Suppressor macrophage treated with lipopolysaccharide for 4 hours (primary cell): ENCODE measurements at places on chromosomes 7 and 10.
A peak's percentile ranks its signal among the peaks of the same experiment; 100 is the strongest.

- peak; percentile 55 for DNase-seq
Observed at GRCh38 chr7:99837649-99838361, 10.0 kb downstream of the CYP3A43 start.

DNA sequence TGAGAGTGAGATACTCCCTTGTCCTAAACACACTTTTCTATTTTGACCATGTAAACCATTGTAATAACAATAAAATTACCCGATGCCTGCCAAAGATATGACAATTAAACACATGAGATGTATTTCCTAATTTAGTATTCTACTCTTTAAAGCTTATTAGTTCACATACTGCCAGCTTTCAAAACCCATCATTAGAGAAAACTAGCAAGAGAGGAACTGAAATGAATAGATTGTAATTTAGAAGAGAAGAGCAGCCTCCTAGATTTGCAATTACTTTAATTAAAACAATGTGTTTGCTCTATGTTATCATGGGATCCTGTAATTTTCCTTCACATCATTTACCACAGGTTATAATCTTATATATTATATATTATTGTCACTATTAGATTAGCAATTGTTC is 428.2 kb downstream of the THSD7A start:
- no peak for DNase-seq

- no peak for DNase-seq
Observed at GRCh38 chr7:17493446-17493845, 195.0 kb downstream of the AHR start.

GRCh38 chr10:21292763-21293517 is 232.5 kb downstream of the SKIDA1 start:
- DNase-seq: peak; percentile 5

DNA sequence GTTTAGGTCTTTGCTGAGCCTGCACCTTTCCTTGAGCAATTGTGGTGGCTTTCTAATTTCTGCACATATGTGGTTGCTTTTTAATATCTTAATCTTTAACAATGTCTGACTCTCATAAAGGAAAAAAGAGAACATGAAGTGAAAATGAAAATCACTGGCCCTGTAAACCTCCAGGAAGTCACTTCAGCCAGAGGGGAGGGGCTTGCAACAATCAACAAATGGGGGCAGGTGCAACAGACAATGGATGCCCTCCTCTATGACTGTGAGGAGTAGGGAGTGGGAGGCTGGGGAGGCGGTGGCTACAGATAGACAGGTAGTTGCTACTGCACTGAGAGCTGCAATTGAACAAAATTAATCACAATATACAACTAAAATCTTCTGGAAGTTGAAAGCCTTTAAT is 1377.4 kb downstream of the XPNPEP1 start:
- peak; percentile 3 for DNase-seq

- DNase-seq: no peak
Observed at GRCh38 chr7:84490661-84491060, 296.1 kb upstream of the SEMA3A start.

DNA sequence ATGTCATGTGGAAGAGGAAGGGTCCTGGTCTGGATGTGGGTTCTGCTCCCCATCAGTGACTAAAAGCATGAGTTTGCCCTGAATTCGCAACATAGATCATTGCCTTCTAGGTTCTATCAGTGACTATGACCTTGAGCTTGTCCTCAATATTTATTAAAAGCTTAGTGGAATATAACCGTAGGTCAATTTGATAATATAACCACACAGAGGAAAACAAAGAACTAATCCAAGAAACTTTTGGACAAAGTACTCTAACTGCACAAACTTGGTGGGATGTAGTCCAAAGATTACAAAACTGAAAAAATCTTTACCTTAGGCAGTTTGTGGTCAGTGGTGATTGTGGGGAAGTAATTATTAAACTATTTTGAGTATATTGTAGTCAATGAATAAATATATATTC is 152.9 kb downstream of the CYP26A1 start:
- DNase-seq: no peak

GRCh38 chr10:109592391-109592790 is 330.9 kb downstream of the XPNPEP1 start:
- DNase-seq: no peak

DNA sequence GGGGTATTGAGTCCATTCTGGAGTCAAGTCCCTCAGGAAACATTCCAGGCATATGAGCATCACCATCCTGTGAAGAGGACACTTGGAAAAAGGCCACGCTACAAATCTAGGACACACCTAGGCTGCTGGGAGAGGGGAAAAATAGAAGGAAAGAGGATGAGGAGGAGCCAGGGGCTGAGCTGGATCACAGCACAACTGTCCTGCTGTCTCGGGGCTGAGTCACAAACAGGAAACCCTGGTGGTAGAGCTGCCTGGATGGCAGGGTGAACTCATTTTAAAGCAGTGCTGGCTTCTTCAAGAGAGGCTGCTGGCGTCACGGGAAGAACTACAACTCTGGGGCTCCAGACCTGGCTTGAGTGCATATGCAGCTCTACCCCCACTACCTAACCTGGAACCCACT is 151.5 kb downstream of the RNF216 start:
- DNase-seq: peak; percentile 63

- DNase-seq: no peak
Observed at GRCh38 chr7:150940431-150941102, 37.6 kb downstream of the KCNH2 start.

DNA sequence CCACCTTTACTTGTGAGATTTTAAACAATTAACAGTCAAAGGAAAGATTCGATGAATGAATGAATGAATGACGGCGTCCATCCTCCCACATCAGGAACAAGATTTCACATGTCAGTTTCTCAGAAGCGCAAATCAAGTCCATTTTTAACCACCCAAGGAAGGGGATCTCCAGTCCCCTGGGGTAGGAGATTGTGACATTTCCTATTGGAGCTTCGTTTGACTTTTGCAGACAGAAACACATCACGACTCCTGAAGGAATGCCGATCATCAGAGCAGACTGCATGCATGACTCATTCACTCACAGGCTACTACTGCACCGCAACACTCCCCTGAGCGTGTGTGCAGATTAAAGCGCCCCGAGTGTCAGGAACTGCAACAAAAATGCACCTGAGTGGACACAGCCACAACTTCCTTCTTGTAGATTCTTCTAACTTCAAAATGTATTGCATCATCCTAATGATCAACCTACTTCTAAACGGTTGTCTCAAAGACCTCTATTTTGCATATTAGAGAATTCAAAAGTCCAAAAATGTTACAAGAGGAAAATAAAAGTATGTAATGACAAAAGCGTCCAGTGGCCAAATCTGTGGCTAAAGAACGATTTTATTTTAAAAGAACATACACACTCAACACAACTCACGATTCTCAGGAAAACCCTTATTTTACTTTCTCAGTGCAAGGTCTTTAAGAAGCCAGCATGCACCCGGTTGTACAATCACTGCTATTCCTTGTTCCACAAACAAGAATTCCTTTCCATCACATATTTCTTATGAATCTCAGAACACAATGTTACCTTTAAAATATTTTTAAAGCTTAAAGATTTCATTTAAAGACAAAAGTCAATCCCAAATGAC is 172.6 kb downstream of the FAM107B start:
- peak; percentile 85 for DNase-seq

- no peak for DNase-seq
Observed at GRCh38 chr10:117429643-117430265, 54.5 kb upstream of the PDZD8 start.

DNA sequence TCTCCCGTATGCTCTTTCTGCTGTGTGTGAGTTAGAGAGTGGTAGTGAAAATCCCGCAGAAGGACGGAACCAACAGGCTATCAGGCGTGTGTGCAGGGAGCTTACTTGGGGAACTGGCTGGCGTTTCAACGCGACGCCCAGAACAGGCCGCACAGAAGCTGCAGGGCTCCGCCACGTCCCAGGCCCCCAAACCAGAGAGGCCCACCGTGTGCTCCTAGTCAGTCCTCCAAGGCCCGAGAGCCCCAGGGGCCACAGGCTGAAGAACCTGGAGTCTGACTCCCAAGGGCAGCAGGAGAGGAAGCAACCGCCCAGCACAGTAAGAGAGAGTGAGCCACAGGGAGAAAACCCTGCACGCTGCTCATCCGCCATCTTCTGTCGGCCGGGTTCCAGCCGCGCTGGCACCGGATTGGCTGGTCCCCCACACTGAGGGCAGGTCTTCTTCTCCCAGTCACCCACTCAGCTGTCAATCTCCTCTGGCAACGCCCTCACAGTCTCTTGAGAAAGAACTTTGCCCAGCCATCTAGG is 730.6 kb upstream of the VSTM2A start:
- DNase-seq: no peak

DNA sequence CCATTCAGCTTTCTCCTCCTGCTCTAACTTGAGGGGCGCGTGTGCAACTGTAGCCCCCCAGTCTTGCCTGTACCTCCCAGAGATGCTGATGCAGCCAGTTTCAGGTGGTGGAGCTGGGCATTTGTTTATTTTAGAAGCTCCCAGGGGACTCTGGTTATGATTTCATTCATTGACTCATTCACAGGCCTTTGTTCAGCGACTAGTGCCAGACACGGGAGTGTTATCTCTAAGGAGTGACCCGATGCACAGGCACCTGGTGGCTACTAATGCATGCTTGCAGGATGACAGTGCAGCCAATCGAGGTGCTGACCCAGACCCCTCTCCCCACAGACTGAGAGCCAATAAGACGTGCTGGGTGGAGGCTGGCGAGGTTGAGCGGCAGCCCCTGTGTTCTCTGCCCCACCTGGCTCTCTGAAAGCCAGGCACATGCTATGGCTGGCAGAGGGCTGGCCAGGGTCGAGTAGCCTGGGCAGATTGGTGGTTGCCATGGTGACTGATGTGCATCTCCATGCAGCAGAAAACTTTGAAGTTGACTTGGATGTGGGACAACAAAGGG is 19.7 kb upstream of the SLC18A2 start:
- no peak for DNase-seq

- no peak for DNase-seq
Observed at GRCh38 chr7:418636-419280, 100.9 kb downstream of the PDGFA start.

GRCh38 chr7:7122033-7122478 is 60.3 kb upstream of the C1GALT1 start:
- no peak for DNase-seq

GRCh38 chr7:85471740-85472139 is 284.9 kb upstream of the SEMA3D start:
- peak; percentile 82 for DNase-seq

DNA sequence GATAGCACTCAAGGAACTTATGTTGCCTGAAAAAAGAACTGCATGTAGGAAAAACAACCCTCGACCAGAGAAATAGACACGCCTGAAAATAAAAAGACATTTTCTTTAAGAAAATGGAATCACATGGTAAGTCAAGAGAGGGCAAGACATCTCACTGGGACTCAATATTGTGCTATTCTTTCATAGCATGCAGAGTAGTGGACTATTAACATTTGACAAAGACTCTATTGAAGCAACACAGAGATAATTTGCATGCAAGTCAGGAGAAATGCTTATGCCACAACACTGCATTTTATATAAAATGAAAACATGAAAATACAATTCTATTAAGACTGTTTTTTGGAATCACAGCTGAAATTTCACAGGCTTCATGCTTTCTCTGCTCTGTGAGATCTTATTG is 77.9 kb upstream of the RHOBTB1 start:
- no peak for DNase-seq

DNA sequence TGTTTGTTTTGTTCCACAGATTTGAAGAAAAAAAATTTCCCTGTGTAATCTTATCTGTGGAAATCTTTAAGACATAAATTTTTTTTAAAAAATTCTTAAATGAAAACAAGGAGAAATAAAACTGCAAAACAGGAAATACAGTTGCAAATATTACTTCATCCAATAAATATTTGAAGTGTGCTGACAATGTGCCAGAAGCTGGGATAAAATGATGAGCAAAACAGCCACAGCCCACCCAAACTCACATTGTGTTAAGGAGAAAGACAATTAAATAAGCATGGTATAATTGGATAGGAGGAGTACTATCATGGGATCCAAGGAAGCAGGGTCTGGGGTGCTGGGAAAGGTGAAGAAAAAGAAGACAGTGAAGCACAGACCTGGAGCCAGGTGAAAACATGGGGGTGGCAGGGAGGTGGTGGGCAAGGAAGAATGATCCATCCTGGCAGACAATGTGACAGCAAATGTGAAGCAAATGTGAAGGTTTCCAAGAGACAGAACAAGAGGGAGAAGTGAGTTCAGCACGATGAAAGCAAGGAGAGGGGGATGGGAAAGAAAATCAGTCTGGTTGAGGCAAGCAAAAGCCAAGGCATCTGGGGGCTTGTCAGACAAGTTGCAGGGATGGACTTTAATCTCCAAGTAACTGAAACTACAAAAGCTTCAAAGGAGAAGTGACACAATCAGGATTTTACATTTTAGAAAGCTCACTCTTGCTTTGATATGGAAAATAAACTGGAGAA is 135.9 kb downstream of the HIBADH start:
- no peak for DNase-seq

DNA sequence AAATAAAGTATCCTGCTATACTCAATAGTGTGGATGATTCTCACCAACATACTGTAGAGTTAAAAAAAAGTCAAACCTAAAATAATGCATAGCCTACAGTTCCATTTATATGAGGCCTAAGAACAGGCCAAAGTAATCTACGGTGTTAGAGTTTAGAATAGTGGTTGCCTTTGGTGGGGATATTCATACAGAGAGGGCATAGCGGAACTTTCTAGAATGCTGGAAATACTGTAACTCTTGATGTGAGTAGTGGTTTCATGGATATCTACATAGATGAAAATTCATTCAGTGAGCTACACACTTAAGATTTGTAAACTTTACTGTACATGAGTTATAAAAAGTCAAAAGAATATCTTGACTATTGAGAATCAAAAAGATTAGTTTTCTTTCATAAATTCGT is 349.9 kb upstream of the NFE2L3 start:
- DNase-seq: no peak
